ENCODE measurements at places on chromosomes 3 and 15. TPM values are rescaled to one million over a fixed set of nuclear protein-coding genes. Genes with fewer than 3 reads are reported as not detected.

DNA sequence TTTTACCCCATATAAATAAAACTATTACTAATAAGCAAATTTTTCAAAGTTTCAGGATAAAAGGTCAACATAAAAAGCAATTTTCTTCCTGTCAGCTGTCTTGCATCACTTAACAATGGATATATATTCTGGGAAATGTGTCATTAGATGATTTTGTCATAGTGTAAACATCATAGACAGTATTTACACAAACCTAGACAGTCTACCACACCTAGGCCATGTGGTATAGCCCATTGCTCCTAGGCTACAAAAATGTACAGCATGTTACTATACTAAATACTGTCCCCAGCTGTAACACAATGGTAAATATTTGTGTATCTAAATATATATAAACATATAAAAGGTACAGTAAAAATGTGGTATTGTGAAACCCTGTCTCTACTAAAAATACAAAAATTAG, 156.7 kb downstream of the ANO10 start:
- no peak for DNase-seq

DNA sequence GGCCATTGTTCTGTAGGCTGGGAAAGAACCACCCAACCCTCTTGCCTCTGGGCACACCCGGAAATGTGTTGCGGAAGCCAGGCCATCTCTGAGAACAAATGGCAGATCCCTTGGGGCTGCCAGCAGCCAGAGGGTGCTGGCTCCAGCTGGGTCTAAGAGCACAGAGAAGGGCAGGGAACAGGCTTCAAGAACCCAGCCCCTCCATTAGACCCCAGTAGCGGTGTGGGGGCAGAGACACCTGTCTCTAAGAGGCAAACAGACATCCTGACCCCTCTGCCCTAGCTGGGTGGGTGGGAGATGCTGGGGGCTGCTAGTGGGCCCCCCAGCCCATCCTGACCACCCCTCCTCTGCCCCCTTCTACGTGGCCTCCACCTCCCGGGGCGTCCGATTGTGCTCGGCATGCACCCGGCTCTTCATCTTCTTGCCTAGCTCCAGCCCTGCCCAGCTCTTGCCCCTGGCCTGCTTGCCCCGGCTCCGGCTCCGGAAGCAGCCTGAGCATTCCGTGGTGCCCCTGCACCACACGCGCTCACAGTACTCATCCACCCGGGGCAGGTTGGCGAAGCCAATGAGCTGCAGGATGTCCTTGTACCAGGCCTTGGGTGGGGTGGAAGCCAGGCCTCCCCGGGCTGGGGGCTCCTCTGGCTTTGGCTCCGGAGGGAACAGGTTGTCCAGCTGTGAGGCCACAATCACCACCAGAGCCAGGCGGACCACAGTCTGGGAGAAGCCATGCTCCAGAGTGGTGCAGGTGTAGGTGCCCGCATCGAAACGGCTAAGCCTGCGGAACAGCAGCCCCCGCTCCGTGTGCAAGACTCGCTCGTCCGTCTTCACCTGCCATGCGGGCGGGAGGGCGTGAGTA, 9.4 kb downstream of the SEMA3G start:
- no peak for DNase-seq

Gene ARNT2
- 6.6 TPM for total RNA-seq

Gene HIGD2B
- not detected for total RNA-seq

Gene NDUFAF3
- 83.3 TPM for total RNA-seq

GRCh38 chr3:66228707-66229106, 7.9 kb downstream of the SLC25A26 start:
- no peak for DNase-seq

DNA sequence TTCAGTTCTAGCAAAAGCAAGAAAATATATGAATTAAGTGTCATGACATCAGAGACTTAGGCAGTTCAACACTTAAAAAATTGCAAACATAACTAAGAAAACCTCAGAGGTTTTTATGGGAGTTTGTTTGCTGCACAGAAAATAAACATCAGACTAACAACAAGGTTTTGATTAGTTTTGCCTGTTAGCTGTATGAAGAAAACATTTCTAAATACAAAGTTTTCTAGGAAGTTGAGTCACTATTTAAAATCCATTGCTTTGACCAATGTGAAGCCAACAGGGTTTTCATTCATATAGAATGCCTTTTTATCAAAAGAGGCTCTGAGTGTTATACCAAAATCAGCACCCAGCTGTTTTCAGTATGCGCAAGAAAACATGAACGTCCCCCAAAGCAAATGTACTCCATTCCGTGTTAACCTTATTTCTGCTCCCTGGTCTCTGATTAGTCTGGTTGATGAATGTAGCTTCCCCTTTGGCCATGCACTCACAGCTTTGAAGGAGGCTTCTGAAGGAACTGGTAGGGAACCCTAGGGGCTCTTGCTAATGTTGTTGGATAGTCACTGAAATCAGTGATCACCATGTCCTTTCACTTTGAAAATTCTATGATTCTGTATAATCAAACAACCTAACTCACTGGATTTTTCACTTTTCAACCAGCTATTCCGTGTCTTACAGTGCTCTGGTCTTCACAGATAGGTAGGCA, 89.6 kb upstream of the TSEN2 start:
- no peak for DNase-seq

DNA sequence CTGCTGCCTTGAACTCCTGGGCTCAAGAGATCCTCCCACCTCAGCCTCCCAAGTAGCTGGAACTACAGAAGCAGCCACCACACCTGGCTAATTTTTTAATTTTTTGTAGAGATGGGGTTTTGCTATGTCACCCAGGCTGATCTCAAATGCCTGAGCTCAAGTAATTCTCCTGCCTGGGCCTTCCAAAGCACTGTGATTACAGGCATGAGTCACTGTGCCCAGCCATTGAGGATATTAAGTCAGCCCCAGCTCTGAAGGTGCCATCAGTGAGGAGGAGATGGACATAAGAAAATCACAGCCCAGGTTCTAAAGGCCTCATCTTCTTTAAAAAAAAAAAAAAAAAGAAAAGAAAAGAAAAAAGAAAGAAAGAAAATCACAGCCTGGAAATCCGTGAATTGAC, 26.6 kb upstream of the PSTPIP1 start:
- no peak for DNase-seq

GRCh38 chr15:70478251-70478990, 284.9 kb downstream of the UACA start:
- DNase-seq: peak; percentile 31

DNA sequence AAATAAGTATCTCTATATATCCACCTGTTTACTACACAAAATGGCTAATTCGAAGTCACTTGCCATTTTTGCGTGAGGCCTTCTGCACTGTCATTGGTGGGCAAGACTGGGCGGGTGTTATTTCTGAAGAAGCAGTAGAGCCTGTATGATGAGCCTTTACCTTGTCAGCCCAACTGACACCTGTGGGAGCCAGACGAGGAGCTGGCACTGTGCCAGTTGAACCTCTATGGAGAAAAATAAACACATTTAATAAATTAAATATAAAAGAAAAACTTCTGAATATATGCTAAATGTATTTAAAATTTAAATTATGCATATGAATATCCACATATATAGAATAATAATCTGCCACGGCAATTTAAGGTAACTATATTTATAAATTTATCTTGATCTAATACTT, 109.9 kb downstream of the SCAPER start:
- no peak for DNase-seq

GRCh38 chr3:198081421-198081844, 121.4 kb downstream of the LMLN start:
- DNase-seq: no peak

GRCh38 chr3:49717959-49718857, 1.3 kb downstream of the AMIGO3 start:
- no peak for DNase-seq

GRCh38 chr3:29773481-29773880, 492.6 kb downstream of the RBMS3 start:
- DNase-seq: no peak

GRCh38 chr3:64290864-64291263, 65.6 kb upstream of the PRICKLE2 start:
- DNase-seq: no peak

DNA sequence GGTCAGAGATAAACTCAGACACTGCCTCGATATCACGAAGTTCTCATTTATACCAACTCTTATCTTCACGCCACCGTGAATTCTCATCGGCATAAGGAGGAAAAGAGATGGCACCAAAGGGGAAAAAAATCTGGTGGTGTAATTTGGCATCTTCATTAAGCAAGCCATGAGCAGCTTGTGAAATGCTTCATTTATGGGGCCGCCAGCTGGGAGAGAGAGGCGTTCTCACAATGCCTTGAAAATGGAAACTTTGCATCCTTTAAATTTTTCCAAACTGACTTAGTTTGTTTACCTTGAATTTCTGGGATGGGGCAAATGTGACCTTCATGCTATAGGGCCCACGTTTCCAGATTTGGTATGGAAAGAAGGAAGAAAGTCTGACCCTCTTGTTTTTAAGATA, 242.5 kb upstream of the ST8SIA2 start:
- no peak for DNase-seq
